ENCODE measurements at places on chromosomes 13 and 19.

- DNase-seq: no peak
Observed at GRCh38 chr13:44298314-44298713, 75.3 kb upstream of the SERP2 start.

DNA sequence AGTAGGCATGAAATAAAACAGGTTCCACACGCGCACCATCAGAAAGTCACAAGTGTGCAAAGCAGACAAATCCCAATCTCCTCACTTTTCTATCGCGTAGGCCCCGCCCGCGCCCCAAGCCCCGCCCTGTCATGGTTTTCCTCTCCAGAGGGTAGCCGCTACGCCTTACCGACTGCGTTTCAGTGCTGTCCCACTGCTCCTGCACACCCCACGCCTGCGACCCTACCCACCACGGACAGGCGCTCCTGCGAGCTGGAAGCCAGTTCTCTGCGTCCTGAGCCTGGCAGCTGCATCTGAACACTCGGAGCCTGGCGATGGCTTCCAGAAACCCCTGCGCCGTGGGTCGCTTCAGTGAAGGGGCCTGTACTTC lies 379 bp upstream of the ZNF470 start:
- peak; percentile 47 for DNase-seq

- no peak for DNase-seq
Observed at GRCh38 chr19:3098515-3099346, 4.6 kb downstream of the GNA11 start.

- DNase-seq: no peak
Observed at GRCh38 chr19:35136977-35137702, 1.5 kb upstream of the FXYD1 start.

- DNase-seq: no peak
Observed at GRCh38 chr13:39815345-39816111, 160.1 kb downstream of the COG6 start.

DNA sequence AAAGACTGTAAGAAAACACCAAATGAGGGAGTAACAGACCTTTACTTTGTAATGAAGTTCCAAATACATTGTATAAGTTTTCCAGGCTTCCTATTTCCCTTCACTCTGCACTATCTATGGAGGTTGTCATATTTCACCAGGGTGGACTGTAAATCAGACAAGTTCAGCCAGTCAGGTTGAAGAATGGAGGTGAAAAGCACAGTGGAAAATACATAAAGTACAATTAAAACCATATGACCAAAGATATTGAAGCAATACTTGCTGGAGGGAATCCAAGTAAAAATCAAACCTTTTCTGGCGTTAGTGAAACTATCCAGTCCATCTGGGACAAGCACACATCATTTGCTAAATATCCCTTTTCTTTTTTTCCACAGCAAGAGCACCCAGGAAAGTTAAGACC lies 3.2 kb downstream of the LHFPL6 start:
- no peak for DNase-seq

- DNase-seq: peak; percentile 94
Observed at GRCh38 chr19:1269478-1270212, 513 bp downstream of the CIRBP start.

- DNase-seq: peak; percentile 11
Observed at GRCh38 chr13:107807306-107808073, 407.8 kb downstream of the LIG4 start.

DNA sequence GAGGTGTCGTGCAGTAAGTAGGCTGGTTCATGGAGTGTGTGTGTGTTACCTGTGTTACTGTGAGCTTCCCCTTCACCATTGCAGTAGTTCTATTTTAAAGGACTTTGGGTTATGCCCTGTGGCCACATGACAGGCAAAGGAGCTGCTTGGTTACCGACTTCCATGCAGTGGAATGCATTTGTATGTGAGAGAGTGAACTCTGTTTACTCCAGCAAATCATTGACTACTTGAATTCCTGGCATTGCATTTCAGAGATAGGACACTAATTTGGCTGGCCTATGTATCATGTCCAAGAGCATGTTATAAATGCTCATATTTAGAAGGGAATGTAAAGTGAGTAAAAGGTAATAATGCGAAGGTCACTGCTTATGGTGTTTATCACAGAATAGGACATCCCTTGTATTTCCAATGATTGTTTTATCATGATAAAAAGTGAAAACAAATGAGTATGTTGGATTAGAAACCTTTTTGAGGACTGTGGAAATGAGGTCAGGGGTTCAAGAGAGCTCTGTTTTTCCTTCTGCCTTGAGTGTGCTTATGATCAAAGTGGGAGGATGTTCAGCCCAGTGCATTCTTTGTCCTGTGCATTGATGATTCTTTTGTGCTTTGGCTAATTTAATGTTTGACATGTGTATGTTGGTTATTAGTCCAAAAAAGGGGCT lies 156.5 kb downstream of the LMO7 start:
- no peak for DNase-seq

DNA sequence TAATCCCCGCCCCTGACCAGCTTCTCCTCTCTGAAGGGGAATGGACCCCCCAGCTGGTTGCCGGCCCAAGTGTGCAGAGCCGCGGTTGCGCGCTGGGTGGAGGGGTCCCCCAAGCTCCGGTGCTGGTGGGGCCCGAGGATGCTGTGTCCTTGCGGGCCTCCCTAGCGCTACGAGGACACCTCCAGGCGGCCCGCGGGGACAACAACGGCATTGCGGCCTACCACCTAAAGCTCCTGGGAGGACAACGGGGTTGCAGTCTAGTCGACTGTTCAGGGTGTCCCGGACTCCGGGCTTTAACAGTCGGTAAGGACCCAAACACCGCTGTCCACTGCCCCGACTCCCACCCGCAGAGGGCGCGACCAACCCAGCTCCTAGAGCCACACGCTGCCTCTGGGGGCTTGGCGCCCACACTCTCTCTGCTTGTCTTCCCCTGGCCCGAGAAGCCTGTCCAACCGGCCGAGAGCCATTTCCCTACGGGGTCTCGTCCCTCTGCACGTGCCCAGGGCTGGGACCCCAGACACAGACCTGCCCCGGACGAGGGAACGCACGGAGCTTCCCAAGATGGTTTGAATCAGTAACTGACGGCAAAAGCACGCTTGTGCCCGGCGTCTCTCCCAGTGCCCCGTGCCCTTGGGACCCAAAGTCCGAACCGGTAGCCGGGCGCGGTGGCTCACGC lies 927 bp upstream of the SDHAF1 start:
- no peak for DNase-seq

DNA sequence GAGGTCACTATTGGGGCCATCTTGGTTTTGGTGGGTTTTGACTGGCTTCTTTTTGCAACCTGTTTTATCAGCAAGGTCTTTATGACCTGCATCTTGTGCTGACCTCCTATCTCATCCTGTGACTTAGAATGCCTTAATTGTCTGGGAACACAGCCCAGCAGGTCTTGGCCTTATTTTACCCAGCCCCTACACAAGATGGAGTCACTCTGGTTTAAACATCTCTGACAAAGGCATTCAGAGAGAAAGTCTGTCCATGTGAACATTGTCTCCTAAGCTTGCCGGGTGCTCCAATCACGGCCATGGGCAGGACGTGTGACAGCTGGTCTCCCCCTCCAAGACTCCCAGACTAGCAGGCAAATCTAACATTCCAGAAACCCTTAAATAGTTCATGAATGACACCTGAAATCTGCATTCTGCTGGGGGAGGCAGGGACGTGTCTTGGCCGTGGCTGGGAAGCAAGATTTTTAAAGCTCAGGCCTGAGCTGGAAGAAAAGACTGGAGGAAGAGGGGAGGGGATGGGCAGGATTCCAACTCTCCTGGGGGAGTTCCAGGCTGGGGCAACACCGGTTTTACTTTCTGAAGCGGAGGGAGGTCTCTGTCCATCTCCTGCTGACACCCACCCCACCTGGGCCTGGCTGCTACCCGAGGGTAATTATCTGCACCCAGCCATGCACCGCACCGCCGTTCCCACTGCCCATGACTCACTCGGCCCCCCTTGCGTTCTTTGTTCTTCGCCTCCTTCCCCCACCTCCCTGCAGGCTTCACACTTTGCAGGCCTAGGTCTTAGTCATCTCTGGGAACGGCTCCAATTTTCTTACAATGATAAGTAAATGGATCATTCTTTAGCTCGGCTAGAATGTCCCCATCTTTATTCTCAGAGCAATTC lies 11.6 kb upstream of the OR1M1 start:
- DNase-seq: peak; percentile 99

DNA sequence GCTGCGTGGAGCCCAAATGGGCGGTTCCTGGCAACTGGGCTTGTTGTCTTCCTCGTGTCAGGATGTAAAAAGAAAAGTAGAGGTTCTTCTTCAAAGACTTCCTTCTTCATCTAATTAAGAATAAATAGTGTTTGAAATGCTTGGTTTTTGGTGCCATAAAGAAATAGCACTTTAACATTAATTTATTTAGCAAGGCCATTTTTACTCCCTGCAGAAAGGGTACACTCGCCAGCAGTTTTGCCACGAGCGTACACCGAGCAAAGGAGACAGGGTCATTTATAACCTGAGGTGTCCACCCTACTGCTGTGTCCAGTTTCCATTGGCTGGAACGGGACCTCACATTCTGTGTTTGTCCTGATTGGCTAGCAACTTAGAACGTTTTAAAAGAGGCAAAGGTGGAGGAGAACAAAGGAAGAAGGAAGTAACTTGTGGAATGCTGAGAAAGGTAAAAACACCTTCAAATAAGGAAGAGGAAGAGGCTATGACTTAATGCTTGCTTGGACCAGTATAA lies 21.8 kb upstream of the OR10H1 start:
- DNase-seq: peak; percentile 79

DNA sequence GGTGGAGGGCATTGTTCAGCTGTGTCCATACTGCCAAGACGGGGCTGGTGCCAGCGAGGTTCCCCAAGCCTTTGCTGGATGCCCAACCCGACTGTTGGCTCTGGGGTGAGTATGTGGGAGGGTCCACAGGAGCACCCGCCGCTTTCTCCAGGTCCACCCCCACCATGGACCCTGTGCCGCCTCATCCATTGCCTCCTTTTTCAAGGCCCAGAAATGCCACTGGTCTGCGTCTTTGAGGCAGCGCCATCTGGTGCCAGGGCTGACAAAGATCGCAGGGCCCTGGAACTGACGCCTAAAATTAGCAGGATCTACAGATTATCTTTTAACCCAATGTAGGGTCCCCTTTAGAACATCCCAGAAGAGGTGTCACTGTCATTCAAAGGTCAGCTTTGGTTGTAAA lies 34.6 kb downstream of the NFIX start:
- DNase-seq: no peak

- no peak for DNase-seq
Observed at GRCh38 chr19:33444562-33445441, 71.3 kb downstream of the CEBPG start.

- no peak for DNase-seq
Observed at GRCh38 chr19:36392916-36393673, 14.1 kb upstream of the ZFP14 start.

- no peak for DNase-seq
Observed at GRCh38 chr13:27281420-27281819, 10.8 kb downstream of the RASL11A start.

DNA sequence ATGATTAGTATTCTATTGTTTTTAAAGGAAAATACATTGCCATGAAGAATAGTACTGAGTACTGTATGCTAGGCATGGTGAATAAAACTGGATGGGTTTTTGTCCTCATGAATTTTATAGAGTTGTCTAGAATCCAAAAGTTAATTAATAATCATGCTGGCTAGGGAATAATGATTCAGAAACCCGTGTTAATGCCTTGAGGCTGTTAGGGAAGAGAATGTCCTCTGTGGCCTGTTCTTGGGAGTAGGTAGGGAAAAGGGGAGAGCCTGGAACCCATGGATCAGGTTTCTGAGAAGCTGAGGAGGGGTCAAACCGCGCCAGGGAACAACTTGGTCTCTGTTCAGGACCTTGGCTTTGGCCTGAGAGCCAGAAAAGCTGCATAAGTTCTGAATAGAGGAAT lies 1376.3 kb upstream of the SLC10A2 start:
- no peak for DNase-seq

DNA sequence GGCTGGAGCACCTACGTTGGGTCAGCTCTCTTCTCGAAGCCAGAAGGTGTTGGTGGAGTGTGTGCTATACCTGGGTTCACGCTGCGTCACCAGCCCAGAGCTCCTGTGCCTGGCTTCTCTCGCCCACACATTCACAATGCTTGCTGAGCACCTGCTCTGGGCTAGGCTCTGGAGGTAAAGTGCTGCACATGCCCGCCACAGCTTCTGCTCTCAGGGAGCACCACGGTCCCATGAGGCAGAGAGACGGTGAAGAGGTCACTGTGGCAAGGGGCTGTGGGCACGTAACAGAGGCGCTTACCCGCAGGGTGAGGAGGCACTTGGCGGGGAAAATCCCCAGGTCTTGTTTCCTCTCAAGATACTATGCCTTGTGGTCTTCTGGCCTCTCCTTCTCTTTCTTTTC lies 174.2 kb downstream of the TEX29 start:
- no peak for DNase-seq

DNA sequence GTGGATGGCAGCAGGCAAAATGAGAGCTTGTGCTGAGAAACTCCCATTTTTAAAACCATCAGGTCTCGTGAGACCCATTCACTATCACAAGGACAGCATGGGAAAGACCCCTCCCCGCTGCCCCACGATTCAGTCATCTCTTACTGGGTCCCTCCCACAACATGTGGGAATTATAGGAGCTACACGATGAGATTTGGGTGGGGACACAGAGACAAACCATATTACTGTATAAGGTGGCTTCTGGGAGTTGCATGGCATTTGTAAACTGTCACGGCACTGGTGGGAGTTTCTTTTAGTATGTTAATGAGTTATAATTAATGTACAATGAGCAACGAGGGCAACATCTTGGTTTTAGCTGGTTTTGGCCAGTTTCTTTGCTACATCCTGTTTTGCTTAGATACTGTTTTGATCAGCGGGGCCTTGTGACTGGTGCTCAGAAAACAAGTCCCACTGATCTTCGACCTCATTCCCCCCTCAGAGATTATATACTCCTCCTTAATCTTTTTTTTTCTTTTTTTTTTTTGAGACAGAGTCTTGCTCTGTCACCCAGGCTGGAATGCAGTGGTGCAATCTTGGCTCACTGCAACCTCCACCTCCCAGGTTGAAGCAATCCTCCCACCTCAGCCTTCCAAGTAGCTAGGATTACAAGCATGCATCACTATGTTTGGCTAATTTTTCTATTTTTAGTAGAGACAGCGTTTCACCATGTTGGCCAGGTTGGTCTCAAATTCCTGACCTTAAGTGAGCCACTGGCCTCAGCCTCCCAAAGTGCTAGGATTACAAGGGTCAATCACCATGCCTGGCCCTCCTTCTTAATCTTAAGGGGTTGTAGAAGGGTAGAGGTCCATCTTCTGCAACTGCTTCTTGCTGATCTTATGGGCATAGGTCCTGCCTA lies 21.3 kb upstream of the ZNF599 start:
- no peak for DNase-seq

GRCh38 chr19:47309038-47309437 lies 623 bp upstream of the C5AR1 start:
- no peak for DNase-seq

- DNase-seq: no peak
Observed at GRCh38 chr13:81171065-81171647, 830.2 kb upstream of the SPRY2 start.

DNA sequence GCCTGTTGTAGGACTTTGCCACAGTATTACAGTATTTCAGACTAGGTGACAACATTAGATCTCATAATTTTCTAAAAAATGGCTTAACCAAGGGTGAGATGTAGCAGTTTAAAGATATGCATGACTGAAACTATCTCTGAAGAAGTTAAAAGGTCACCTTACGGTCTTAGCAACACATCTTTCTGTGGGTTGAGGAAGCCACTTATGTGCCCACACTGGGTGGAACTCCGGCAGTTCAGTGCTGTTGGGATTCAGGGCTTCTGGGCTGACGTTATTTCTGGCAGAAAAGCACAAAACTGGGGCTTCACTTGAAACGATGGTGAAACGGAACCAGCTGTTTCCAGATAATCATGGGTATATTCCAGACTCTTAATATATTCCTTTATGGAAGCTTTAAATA lies 697.3 kb downstream of the PCDH9 start:
- no peak for DNase-seq

- peak; percentile 96 for DNase-seq
Observed at GRCh38 chr19:13056052-13056660, 46.5 kb downstream of the LYL1 start.

- peak; percentile 100 for DNase-seq
Observed at GRCh38 chr19:38850436-38850975, 720 bp upstream of the HNRNPL start.
